ENCODE measurements at places on chromosomes 16 and 17.

GRCh38 chr16:85789773-85790172, 9.6 kb downstream of the EMC8 start:
- DNase-seq = no peak

- peak; percentile 26 for DNase-seq
Observed at GRCh38 chr16:23597003-23597756, 1.1 kb upstream of the NDUFAB1 start.

- no peak for DNase-seq
Observed at GRCh38 chr17:57819285-57819684, 30.6 kb downstream of the MRPS23 start.

GRCh38 chr17:56110463-56111135, 42.7 kb upstream of the ANKFN1 start:
- no peak for DNase-seq

GRCh38 chr17:40558300-40558889, 6.9 kb downstream of the CCR7 start:
- DNase-seq = no peak

GRCh38 chr17:82059272-82060000, 6.2 kb downstream of the DUS1L start:
- DNase-seq = no peak

- DNase-seq = no peak
Observed at GRCh38 chr16:87465306-87465705, 27.5 kb downstream of the ZCCHC14 start.

- DNase-seq = no peak
Observed at GRCh38 chr17:5665164-5665563, 80.9 kb upstream of the NLRP1 start.

Measured in activated CD4-positive, alpha-beta memory T cell treated with anti-CD3 and anti-CD28 coated beads, Interleukin-2, amount 10 ng/mL, durations not matched to agents 7 days and 5 days (primary cell).